ENCODE measurements at places on chromosomes 13 and 19. TPM values are rescaled to one million over a fixed set of nuclear protein-coding genes. Genes with fewer than 3 reads are reported as not detected.

SRRM5 gene
- total RNA-seq = 0.23 TPM

SLAIN1 gene
- total RNA-seq = 6.4 TPM

CALR gene
- 855 TPM for total RNA-seq

SWSAP1 gene
- total RNA-seq = 1.2 TPM

NLRP5 gene
- not detected for total RNA-seq

C19orf85 gene
- not detected for total RNA-seq

PEG3 gene
- 11.6 TPM for total RNA-seq

C1QTNF9B gene
- not detected for total RNA-seq
